ENCODE measurements at places on chromosomes 2 and 18.

DNA sequence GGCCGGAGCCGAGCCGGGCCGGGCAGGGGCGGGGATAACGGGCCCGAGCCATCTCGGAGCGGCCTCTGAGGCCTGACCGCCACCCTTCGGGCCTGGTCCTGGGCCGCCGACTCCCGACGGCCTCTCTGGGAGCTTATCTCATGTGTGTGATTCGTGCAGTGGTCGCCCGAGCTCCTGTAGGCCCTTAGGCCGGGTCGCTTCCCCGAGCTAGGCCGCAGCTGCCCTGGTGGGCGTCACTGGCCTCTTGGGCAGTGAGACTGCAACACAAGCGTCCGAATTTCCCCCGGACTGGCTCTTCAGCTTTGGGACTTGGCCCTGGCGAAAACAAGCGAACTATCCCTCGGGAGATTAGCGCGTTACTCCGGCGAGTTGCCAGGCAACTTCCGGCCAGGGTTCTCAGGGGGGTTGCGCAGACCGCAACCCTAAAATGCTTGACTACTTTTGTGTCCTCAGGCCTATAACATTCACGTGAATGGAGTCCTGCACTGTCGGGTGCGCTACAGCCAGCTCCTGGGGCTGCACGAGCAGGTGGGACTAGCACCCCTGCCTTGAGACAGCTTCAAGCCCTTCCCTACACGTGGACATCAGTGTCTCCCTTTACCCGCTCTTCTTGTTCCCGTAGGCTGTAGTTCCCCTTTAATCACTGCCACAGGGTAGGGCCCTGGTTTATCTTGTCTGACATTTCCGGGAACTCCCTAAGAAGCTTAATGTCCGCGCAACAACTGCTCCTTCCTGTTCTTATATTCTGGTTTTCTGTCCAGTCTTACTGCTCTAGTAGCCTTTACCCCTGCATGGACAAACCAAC is 602 bp downstream of the SNX17 start:
- DNase-seq: no peak

- DNase-seq: no peak
Measured at GRCh38 chr18:47287911-47288585, 36.6 kb upstream of the SKOR2 start.

GRCh38 chr2:171985076-171985475 is 14.7 kb upstream of the METAP1D start:
- no peak for DNase-seq

DNA sequence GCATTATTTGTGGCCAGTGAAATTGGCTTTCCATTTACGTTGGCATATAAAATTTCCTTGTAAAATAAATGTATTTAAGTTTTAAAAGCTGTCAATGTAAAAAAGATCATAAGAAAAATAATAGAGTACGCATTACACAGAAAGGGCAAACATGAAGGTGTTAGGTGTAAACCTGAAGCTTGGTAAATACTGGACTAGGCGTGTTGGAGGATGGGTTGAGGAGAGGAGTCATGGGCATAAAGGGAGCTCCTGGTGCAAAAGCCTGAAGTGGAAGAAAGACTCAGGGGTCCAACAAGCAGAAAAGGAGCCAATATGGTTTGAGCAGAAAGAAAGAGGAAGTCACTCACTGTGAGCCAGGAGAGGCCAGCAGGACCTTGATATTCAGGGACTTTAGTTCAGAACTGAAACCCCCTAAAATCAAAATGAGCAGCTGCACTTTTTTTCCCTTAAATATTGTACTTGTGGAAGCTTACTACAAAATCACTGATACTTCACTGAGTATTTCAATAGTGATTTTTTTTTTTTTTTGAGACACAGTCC is 24.4 kb downstream of the SP5 start:
- no peak for DNase-seq

- DNase-seq: no peak
Measured at GRCh38 chr2:98504381-98505109, 59.9 kb downstream of the INPP4A start.

DNA sequence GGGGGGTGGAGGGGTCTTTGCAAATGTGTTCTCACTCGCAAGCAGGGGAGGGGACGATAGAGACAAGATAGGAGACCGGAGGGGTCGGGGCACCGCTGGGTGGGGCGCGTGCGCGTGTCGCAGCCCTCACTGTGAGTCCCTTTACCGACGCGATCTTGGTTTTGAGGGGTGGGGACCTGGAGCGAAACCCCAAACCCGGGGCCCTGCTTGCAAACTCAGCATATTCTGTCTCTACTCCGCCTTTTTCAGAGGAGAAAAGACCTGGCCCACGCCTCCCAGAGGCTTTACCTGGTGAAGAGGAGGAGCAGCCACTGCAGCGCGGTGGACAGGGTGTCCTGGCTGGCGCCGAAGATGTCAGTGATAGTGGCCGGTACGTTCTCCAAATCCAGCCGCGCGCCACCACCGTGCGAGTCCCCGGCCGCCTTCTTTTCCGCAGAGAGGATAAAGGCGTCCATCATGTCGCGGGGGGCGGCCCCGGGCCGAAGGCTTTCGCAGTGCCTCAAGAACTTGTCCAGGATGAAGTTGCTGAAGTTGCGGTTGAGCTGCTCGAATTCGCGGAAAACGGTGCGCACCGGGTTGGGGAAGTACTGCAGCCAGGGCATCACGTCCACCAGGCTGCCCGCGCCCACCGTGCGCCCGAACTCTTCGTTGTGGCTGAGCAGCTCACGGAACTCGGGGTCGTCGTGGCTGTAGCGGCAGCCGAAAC is 1.7 kb downstream of the CYP1B1 start:
- DNase-seq: no peak

DNA sequence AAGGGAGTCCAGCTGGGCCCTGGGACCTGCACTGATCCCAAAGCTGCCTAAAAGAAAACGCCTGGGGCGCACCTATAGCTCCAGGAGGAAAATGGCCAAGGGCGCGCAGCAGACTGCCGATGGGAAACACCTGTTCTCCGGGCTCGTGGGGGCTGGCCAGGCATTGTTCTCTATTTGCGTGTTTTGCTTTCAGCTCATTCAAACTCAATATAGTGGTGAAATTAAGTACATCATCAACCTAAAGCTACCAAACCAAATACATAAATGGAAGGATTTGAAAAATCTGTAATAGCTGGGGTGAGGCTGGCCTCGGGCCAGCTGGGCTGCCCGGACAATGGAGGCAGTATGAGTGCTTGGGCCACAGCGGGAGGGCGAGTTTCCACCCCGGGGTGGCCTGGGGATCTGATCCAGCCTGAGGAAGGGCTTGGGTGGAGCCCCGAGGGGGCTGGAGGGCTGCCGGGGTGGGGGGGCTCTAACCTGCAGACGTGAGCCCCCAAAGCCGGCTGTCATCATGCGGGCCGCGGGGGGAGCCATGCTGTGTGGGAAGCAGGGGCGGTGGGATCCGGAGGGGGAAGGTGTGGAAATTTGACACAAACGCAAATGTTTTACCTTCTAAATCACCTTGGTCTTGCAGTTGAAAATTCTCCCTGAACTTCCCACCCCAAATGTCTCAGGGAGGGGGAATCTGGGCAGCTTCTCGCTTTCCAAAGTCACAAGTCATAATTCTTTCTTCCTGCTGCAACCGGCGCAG is 77.6 kb downstream of the ASB1 start:
- DNase-seq: no peak

DNA sequence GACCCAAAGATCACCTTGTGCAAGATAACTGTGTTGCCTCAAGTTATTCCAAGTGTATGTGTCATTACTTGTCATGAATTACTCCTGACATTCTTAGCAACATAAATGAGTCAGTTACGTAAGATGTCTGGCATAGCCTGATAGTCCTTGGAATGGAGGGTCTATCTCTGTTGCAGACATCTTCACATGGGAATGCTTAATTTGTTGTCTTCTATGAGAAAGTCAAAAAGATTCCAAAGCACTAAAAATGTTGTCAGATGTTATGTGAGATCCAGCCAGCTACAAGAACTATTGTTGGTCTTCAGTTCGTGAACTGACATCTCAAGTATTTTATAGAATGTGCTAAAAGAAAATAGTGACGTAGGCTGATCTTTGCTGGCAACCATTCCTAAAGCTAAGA is 178.2 kb upstream of the RASGRP3 start:
- DNase-seq: no peak

- no peak for DNase-seq
Measured at GRCh38 chr18:13712400-13713131, 13.8 kb downstream of the FAM210A start.

- DNase-seq: no peak
Measured at GRCh38 chr2:204827701-204828590, 282.7 kb downstream of the PARD3B start.

DNA sequence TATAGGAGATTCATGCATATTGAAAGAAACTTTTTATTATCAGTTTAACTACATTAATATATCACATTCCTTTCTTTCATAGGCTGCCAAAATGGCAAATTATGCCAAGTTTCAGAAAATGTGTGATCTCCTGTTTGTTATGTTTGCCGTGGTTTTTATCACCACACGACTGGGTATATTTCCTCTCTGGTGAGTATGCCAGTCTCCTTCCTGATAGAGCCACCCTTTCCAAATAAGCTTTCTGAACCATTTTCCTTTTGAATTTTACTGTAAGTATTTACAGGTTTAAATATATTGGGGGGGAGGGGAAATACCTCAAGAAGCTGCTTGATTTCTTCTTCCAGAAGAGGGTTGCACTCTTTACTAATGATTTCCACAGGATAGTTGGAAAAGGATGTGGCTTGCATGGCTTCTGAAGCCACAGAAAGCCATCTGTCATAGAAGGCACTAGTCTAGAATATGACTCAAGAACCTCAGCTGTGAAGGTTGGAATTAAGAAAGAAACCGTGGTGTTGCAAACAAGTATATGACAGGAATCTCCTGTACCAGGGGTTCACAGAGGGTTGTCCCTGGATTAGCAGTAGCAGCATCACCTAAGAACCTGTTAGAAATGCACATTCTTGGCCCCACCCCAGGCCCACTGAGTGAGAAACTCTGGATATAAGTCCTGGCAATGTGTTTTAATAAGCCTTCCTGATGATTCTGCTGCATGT is 84.5 kb upstream of the NOSTRIN start:
- no peak for DNase-seq

GRCh38 chr2:227183657-227184367 is 19.4 kb downstream of the COL4A3 start:
- DNase-seq: no peak

DNA sequence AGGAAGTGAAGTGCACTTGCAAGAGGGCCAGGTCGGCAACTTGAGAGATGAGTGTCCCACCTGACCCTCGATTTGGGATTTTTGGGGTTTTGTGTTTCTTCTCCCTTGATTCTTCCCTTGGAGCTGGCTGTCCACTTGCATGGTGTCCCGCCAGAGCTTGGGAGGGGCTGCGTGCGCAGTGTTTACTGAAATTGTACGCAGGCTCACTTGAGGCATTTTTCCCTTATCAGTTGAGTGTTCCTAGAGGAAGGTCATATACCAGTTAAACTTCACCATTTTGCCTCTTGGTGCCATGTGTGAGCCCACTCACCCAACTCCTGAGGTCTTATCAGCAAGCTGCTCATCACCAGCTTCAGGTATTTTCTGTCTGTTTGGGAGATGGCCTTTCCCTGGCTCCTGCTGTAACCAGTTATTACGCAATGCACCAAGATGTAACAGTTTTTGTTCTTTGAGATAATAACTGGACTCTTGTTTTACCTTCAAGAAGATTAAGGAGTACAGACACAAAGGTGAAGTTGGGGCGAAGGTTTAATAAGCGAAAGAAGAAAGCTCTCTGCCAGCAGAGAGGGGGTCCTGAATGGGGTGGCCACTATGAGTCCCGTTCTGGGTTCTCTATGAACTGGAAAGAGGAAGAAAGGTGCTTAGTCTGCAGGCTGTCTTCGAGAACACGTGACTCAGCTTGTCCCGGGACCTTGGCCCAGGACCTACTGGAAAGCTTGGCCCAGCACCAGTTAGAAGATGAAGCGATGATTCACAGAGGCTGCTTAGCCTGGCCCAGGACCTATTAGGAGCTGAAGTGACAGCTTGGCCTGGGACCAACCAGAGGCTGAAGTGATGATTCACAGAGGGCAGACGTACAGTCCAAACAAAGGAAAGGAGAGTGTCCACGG is 21.5 kb upstream of the TXNL4A start:
- DNase-seq: no peak

DNA sequence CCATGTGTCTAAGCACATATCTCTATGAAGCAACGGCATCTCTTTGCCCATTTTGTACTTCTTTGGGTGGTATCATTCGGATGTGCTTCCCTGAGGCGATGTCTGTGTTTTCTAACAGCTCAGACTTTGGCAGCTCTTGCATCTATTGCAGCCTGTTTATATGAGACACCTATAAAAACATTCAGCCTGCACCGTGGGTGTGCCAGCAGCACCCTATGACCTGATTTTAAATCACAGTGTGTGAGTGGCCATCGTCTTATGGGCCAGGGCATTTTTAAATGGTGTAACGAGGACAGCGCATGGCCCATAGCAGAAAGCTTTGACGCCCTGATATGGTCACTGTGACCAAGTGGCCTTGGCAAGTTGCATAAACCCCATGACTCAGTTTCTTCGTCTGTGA is 12.9 kb downstream of the NPAS2 start:
- no peak for DNase-seq

GRCh38 chr18:10846657-10847407 is 302.5 kb downstream of the PIEZO2 start:
- no peak for DNase-seq

DNA sequence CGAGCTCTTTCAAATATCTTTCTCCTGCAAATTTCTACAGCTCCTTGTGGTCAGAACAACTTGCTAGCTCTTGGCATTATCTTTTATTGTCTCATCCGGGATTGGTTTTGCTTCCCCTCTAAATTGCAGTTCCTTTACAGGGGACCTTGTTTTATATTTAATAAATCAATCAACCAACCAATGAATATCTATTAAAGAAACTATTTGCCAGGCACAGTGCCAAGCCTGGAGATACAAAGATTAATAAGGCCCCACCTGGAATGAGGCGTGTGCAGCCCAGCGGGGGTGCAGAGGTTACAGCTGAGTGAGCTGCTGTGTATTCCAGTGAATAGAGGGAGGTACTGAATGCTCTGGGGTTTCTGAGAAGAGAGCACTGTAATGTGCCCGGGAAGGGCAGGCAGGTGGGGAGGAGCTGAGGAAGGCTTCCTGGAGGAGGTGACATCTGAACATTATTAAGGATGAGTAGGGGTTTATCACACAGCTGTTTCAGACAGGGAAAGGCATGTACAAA is 51.8 kb downstream of the LIPG start:
- DNase-seq: no peak

DNA sequence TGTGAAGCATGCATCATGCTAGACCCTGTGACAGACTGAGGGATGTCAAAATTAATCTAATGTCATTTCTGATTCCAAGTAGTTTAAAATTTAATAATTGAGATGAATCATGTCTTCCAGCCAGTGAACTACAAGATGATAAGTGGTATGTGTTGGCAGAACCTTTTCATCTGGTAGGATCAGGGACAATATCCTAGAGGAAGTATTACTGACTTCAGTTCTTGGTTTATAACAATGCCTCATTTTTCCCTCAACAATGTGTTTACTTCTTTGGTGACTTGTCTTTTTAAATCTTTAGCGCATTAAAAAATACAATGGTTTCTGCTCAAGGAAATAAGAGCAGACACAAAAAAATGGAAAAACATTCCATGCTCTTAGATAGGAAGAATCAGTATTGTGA is 69.4 kb downstream of the ARHGAP28 start:
- DNase-seq: no peak

GRCh38 chr2:191660575-191660974 is 17.4 kb upstream of the NABP1 start:
- no peak for DNase-seq

Data from stimulated activated CD8-positive, alpha-beta memory T cell treated with anti-CD3 and anti-CD28 coated beads, Interleukin-15, amount 100 ng/mL, for 24 hours (primary cell).